Astrocyte (in vitro differentiated cells and primary cell): ENCODE measurements at places on chromosomes 3 and 15. TPM values are rescaled to one million over a fixed set of nuclear protein-coding genes. Genes with fewer than 3 reads are reported as not detected.
A peak's percentile ranks its signal among the peaks of the same experiment; 100 is the strongest.

HRH1 gene
- total RNA-seq, result 2.1 and 2.4 TPM in 2 replicates

DNAH12 gene
- total RNA-seq, result 0.23 and 0.36 TPM in 2 replicates

COL8A1 gene
- total RNA-seq, result 118 and 123 TPM in 2 replicates

CLDN16 gene
- 0.24 and 0.50 TPM in 2 replicates for total RNA-seq

NANOGP8 gene
- total RNA-seq, result not detected in 2 replicates

- peak; percentile 60 for DNase-seq
Measured at GRCh38 chr3:58577269-58577821, at the start of gene FAM107A. Gene FAM107A (minus strand): TSS chr3:58577391. CDS start chr3:58569860, 7,531 bp downstream.

DNA sequence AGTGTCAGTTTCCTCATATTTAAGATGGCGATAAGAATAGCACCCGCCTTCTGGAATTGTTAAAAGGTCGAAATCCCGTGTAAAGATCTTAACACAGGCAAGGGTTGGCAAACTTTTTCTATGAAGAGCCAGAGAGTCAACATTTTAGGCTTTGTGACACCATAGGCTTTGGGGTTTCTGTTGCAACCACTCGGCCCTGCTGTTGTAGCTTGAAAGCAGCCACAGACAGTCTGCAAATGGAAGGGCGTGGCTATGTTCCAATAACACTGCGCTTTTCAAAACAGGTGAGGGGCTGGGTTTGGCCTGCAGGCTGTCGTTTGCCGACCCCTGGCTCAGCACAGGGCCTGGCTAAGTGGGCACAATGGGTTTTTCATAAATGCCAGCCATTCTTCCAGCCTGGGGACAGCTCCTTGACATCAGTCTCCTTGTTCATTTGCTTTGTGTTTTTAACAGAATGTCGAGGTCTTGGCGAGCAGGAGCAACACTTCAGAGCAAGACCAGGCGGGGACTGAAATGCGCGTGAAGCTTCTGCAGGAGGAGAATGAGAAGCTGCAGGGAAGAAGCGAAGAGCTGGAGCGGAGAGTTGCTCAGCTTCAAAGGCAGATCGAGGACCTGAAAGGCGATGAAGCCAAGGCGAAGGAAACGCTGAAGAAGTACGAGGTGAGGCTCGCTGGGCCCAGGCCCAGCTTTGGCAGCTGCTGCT is 75.2 kb upstream of the MYZAP start:
- no peak for DNase-seq

GRCh38 chr3:50550079-50550736 is 17.3 kb downstream of the C3orf18 start:
- no peak for DNase-seq

DNA sequence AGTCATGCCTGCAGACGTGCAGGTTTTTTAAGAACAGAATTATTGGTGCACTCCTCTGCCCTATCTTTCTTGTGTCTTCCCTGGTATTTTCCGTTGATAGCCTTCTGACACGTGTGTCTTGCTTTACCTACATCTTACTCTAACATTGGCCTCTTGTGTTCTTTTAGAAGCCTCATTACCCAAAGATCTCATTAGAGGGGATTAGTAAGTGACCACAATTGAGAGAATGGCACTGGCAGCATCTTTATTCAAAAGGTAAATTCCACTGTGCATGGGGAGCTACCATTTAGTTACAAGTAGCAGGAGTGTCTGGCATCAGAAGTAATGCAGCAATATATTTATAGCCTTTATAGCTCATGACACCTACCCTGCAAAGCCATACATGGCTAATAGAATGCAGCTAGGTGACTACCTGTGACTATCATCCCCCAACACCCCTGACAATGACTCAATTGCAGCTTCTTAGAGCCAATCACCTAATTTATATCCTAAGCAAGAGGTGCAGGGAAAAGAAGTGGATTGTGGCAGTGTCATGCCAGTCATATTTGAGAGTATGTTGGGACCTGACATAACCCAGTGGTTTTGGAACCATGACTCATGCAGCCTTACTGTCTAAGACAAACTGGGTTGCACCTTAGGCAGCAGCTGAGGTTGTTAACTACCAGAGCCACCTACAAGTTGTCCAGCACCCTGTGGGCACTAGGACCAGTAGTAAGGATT is 164.8 kb downstream of the GRM7 start:
- DNase-seq, result peak; percentile 9

DNA sequence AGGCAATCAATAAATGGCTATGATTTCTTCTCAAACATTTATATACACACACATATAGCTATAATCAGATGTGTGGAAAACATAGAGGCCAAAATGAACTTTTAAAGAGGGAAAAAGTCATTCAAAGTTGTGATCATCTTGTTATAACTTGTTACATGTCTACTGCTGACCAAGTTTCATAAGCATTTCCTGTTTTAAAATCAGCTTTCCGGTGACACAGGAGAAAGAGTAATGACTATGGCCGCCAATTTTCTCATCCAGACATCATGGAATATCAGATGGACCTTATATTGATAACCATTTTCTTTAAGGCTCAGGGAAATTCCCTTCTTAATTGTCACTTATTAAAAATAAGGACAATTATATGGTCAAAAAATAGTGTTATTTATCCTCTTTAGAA is 71.7 kb upstream of the AGTR1 start:
- DNase-seq, result no peak

GRCh38 chr15:51283026-51283425 is 55.4 kb downstream of the CYP19A1 start:
- no peak for DNase-seq

DNA sequence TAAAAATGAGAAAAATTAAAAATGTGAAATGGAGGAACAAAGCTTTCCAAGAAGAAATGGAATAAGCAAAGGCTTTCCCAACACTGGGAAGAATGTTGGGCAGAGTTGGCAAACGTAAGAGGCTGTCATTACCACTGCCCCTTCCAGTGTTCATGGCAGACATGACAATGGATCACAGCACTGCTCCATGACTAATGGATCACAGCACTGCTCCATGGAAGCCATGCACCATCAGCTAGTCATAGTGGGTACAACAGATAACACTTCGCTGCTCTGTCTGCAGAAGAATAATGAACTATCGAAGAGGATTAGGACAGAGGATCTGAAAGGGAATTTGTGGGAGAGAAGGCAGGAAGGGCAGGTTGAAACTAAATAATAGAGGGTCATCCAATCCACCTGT is 5.0 kb downstream of the CAV3 start:
- DNase-seq, result no peak

DNA sequence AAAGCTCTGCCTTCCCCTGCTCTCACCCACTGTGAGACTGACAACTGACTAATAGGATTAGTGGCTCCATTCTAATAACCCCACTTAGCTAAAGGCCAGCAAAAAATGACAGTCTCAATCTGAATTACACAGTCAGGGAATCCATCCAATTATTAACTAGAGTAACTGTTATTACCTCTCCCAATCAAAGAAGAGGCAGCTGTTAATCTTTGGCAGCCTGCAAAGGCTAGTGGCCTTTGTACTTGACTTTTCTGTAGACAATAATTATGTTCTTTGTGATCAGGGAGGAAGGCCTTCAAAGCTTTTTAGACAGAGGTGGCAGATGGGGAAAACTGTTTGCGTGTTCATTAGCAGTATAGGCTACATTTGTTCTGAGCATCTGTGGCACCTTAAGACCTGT is 177.7 kb downstream of the ISL2 start:
- DNase-seq, result no peak

- no peak for DNase-seq
Measured at GRCh38 chr3:166955201-166955939, 424.7 kb downstream of the ZBBX start.

- DNase-seq, result no peak
Measured at GRCh38 chr3:32352563-32352962, 39.1 kb upstream of the CMTM7 start.

GRCh38 chr3:21755896-21756295 is 4.9 kb upstream of the ZNF385D start:
- no peak for DNase-seq

DNA sequence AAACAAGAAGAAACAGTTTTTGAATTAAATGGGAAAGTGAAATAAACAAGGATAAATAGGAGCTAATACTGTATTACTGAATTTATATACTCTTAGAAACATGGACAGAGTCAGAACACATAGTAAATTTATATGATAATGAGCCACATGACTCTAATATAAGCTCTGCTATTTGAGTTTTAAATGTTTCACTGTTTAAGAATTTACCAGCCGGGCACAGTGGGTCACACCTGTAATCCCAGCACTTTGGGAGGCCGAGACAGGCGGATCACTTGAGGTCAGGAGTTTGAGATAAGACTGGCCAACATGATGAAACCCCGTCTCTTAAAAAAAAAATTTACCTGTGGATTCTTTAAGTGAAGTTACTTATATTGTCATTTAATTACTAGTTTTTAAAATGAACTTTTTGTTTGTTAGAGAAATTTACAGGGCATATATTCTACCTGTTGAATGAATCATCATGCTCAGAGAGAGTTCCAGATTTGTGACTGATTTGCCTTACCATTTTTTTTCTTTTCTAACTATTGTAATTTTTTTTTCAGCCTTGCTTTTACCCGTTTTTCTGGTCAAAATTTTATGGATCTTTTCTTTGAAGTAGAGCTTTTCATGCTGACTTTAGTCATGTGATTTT is 125.7 kb downstream of the TCF12 start:
- DNase-seq, result no peak

DNA sequence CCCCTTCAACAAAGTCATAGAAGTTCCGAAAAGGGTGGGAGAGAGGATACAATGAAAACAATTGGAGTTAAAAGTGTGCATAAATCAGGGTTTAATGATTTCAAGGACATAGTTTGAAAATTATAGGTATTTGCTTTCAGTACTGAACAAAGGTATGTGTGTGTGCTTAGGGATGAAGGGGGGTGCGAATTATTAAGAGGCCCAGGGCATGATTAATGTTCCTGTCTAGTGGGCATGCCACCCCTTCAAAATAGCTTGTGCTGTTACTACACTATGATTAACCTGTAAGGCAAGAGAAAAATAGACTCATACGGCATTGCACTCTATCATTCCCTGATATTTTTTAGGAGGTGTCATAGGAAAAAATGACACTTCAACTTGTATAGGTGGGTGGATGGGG is 731.6 kb downstream of the NAALADL2 start:
- no peak for DNase-seq
